ENCODE measurements at places on chromosomes 4 and X. TPM values are rescaled to one million over a fixed set of nuclear protein-coding genes. Genes with fewer than 3 reads are reported as not detected.

The PRKG2 gene
- polyA plus RNA-seq: not detected

The ATRX gene
- polyA plus RNA-seq: 130 TPM

The XG gene
- not detected for polyA plus RNA-seq

The SSX2 gene
- not detected for polyA plus RNA-seq
